ENCODE measurements at places on chromosomes 4 and X. TPM values are rescaled to one million over a fixed set of nuclear protein-coding genes. Genes with fewer than 3 reads are reported as not detected.

Gene MAGEA10
- not detected for total RNA-seq

Gene UGT2A1
- not detected for total RNA-seq

Gene FAT1
- 70.3 TPM for total RNA-seq

Gene SYN1
- 1.0 TPM for total RNA-seq

Gene GABRE
- total RNA-seq: 21.2 TPM

Gene TCEANC
- total RNA-seq: 3.5 TPM

Gene IL1RAPL1
- not detected for total RNA-seq

Gene TDO2
- 13.4 TPM for total RNA-seq

Gene NDNF
- total RNA-seq: 489 TPM

Gene SERTM2
- total RNA-seq: 0.50 TPM

Gene ERCC6L
- total RNA-seq: 1.5 TPM

Gene PNMA5
- not detected for total RNA-seq

Gene RAB9B
- 1.6 TPM for total RNA-seq

Gene ARHGEF6
- total RNA-seq: 11.9 TPM

Gene HTT
- total RNA-seq: 75.9 TPM

Gene NKX3-2
- total RNA-seq: not detected

Gene GSX2
- total RNA-seq: not detected

Gene ANXA5
- 568 TPM for total RNA-seq

Gene ZNF718
- total RNA-seq: 9.2 TPM

Gene GLUD2
- total RNA-seq: 4.0 TPM

Gene TCEAL6
- not detected for total RNA-seq

Gene GAGE12F
- not detected for total RNA-seq

Gene TRPC5OS
- not detected for total RNA-seq

Gene TMEM255A
- total RNA-seq: 1.0 TPM

Gene FAM236A
- not detected for total RNA-seq

Gene SFRP2
- 64.4 TPM for total RNA-seq

Gene TLR7
- 3.1 TPM for total RNA-seq

Gene TEX13B
- total RNA-seq: not detected

Gene HSFX4
- not detected for total RNA-seq

Gene ANAPC4
- total RNA-seq: 23.6 TPM

Gene TRIM2
- total RNA-seq: 64.5 TPM

Gene C4orf51
- not detected for total RNA-seq

Gene SLC39A8
- total RNA-seq: 318 TPM

Gene CT45A5
- total RNA-seq: not detected

Gene MFAP3L
- 4.8 TPM for total RNA-seq

Gene NAT8L
- total RNA-seq: 0.24 TPM

Gene NIPAL1
- 1.6 TPM for total RNA-seq

Gene ALAS2
- 2.2 TPM for total RNA-seq

Gene UGT2B10
- total RNA-seq: not detected

Gene YIPF7
- total RNA-seq: not detected

Gene PRIMPOL
- total RNA-seq: 11.8 TPM

Gene ODAPH
- total RNA-seq: not detected

Gene BRS3
- not detected for total RNA-seq

Gene GPR34
- 18.7 TPM for total RNA-seq

Gene BGN
- total RNA-seq: 200 TPM

Gene RS1
- total RNA-seq: 3.8 TPM

Gene CTAG1A
- not detected for total RNA-seq

Gene OCIAD2
- 37.2 TPM for total RNA-seq

Gene SLC2A9
- total RNA-seq: 10.6 TPM

Gene SLC38A5
- 70.7 TPM for total RNA-seq

Gene VCX
- total RNA-seq: not detected

Gene TXK
- total RNA-seq: 3.0 TPM

Gene GPRIN3
- 14.1 TPM for total RNA-seq

Gene FRG2
- total RNA-seq: not detected

Gene FBXL5
- total RNA-seq: 95.3 TPM
